ENCODE measurements at places on chromosomes 16 and 17. TPM values are rescaled to one million over a fixed set of nuclear protein-coding genes. Genes with fewer than 3 reads are reported as not detected.
A peak's percentile ranks its signal among the peaks of the same experiment; 100 is the strongest.

Gene PRSS33
- not detected for polyA plus RNA-seq

- DNase-seq = no peak
These were observed 42.7 kb downstream of the GNAO1 start for GRCh38 chr16:56233795-56234566.

GRCh38 chr16:87045466-87046216 lies 271.6 kb downstream of the C16orf95 start:
- DNase-seq = no peak

DNA sequence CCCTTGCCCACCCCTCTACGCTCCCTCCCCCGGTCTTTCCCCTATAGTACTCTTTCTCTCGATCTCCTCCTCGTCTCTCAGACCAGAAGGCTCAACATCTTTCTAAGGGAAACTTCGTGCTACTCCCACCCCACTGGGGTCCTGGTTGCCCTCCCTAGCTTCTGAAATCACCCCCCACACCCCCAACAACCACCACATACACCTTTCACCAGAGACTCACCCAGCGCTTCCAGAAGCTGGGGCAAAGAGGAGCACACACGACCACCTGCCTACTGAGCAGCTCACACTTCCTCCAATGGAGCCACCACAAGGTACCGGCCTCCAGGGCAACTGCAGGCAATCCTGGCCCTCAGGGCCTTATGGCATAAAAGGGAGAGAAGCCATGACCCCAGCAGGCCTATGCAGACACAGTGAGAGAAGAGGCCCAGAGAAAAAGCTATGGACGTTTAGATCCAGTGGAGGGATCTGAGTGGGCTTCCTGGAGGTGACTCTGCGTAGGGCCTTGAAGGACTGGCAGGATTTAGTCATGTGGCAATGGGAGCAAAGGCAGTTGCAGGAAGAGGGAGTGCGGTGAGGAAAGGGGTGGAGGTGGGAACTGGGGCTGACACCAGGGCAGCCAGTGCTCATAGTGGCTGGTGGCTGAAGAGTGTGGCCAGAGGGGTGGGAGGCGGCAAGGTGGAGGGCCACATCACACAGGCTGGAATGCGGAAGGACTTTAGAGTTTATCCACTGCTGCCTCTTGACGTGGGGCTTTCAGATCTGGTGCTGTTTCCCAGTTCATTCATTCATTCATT lies 12.1 kb upstream of the TMEM92 start:
- no peak for DNase-seq

GRCh38 chr16:46828292-46828691 lies 2.7 kb downstream of the C16orf87 start:
- DNase-seq = no peak

Gene OSGIN1
- polyA plus RNA-seq = 6.3 TPM

Gene KRT15
- polyA plus RNA-seq = 2.7 TPM

- DNase-seq = peak; percentile 42
These were observed 394.7 kb downstream of the SOX9 start for GRCh38 chr17:72515291-72516065.

DNA sequence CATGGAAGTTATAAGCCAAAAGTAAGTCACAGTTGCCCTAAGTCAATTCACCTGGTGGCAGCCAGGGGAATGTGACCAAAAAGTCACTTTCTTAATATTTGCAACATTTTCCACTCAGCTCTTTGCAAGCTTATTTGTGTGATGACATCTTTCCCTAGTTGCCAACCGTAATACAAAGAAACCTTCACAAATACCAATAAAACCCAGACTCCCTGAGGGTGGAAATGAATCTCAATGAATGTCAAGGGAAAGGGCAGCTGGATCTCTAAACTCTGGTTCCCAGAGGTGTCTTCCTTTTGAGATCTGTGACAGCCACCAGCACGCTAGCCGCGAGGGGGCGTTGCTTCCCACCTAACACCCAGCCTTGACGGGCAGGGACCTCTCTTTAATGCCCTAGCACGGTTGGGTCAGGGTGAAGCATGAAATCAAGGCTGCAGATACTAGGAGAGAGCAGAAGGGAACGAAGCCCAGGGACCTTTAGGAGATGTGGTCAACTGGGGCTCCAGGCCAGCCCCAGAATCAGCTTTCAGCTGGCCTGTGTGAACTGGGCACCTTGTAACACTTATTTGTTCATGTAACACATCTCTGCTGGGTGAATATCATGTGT lies 82.2 kb downstream of the CMC2 start:
- peak; percentile 55 for DNase-seq

DNA sequence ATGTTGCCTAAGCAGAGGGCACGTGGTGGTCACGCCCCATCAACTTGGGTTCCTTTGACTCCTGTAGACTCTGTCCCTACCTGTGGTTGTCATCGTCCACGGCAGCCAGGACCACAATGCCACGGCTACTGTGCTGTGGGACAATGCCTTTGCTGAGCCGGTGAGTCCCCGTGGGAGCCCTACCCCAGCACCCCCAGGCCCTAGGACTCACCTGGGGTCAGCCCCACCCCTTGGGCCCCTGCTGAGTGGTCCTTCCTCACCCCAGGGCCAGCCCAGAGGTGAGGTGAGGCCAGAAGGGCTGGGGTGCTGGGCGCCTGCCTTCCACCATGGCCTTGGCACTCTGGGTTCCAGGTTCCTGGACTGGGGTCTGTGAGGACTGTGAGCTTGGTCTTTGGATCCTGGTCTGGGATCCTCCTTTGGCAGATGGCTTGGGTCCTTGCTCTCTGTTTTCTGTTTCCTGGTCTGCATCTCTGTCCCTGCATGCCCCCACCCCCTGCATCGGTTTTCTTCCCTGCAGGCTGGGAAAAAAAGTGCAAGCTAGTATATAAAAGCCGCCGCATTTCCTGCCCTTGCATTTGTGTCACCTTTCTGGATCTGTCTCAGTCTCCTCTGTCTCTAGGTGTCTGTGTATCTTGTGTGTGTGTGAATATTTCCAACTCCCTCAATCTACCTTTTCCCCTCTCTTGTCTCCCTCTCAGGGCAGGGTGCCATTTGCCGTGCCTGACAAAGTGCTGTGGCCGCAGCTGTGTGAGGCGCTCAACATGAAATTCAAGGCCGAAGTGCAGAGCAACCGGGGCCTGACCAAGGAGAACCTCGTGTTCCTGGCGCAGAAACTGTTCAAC lies 17.5 kb downstream of the STAT5A start:
- DNase-seq = no peak

Gene TRAPPC1
- polyA plus RNA-seq = 321 TPM

Gene CDC6
- polyA plus RNA-seq = 9.8 TPM

Gene MEOX1
- polyA plus RNA-seq = not detected

Gene PLD6
- polyA plus RNA-seq = 1.0 TPM

- no peak for DNase-seq
These were observed 17.4 kb upstream of the RAB11FIP4 start for GRCh38 chr17:31374094-31374447.

DNA sequence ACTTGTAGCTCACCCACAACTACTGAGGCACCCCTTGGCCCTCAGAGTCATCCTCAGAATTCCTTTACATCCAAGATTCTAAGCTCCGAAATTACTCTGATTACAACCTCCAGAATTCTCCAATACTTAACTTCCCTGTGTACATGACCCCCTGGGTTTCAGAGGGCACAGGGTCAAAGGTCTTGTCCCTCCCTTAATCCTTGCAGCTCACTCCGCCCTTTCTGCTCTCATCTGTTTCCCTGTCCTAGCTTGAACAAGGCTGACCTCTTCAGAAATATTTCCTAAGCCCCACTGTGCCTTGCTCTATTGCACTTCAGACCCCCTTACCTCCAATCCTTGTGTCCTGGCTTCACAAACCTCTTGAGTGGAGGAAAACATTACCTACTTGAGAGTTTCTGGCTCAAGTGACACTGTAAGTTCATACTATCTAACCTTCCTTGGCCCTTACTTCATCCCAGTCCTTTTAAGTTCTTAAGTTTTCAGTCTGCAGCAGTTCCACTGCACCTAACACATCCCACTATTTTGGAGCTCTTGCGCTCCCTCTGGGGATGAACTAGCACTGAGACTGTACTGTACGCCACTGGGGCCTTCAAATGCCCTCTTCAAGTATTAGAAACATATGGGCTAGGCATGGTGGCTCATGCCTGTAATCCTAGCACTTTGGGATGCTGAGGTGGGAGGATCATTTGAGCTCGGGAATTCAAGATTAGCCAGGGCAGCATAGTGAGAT lies 6.2 kb downstream of the N4BP1 start:
- DNase-seq = no peak

Measured in GM23248 (cell line).